ENCODE measurements at places on chromosomes 7 and 10.
A peak's percentile ranks its signal among the peaks of the same experiment; 100 is the strongest.

DNA sequence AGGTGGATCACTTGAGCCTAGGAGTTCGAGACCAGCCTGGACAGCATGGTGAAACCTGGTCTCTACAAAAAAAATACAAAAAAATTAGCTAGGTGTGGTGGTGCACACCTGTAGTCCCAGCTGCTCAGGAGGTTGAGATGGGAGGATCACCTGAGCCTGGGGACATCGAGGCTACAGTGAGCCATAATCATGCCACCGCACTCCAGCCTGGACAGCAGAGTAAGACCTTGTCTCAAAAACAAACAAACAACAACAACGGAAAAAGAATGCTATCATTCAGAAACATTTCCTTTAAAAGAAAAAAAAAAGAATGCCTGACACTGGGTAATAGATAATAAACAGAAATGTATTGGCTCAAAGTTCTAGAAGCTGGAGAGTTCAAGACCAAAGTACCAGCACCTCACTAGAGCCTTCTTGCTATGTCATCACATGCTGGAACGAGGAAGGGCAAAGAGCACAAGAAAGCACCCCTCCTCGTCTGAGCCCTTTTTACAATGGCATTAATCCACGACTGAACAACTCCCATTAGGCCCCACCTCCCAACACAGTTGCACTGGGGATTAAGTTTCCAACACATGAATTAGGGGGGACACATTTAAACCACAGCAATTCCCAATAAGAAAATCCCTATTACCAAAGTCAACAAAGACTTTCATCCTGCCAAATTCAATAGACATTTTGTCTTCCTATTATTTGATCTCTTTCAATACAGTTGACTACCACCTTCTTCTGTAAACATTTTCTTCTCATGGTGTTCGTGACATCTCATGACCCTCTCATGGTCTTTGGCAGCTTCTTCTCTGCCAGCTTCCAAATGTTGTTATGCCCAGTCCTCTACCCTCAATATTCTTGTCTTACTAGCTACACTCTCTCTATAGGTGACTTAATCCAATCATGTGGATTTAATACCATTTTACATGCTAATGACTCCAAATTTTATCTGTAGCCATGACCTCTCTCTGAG, 20.0 kb downstream of the AKR1D1 start:
- no peak for DNase-seq

DNA sequence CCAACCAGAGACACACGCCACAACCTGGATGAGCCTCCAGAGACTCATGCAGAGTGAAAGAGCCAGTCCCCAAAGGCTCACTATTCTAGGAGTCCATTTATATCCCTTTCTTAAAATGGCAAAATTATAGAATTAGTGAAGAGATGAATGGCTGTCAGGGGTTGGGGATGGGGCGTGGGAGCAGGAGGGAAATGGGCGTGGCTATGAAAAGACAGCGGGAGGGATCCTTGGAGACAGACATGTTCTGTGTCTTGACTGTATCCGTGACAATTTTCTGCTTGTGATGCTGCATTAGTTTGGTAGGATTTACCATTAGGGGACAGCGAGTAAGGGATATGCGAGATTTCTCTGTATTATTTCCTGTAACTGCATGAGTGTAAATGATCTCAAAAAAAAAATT, 33.0 kb downstream of the FAM53B start:
- DNase-seq: peak; percentile 59

DNA sequence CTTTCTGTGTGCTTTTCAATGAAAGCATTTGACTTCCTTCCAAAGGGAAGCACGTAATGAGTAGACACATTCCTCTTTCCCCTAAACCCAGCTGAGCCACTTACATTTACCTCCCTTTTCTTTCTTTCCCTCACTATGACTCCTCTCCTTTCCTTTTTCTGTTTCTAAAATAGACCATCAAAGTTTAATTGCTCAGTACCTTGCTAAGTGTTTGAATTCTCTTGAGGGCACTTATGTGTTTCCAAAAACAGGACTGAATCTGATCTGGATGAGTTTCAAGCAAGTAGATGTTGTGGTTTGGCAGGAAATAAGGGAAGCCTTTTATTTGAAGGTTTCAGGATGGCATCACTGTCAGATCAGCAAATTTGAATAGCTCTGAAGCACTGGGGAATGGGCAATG, 396.2 kb downstream of the REEP3 start:
- peak; percentile 29 for DNase-seq

DNA sequence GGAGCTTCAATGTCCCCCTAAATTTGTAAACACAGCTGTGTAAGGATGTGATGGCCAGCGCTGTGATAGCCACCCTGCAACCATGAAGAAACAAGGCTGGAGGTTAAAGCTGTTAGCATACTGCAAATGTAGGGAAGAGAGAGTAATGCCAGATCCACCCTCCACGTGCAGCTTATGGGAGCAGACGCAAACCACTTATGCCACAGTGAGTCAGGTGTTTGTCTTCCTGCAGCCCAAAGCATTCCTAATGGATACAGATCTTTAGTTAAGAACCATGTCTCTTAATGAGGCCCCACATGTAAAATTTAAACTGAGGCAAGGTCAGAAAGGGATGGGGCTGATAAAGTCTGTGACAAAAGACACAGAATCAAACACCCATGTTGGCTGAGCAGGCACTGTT, 13.6 kb upstream of the MYL7 start:
- DNase-seq: no peak

GRCh38 chr7:135942614-135943013, 34.5 kb downstream of the MTPN start:
- DNase-seq: no peak

GRCh38 chr10:110059925-110060324, 52.1 kb downstream of the ADD3 start:
- no peak for DNase-seq

- DNase-seq: no peak
Observed at GRCh38 chr7:44223362-44224079, 22.7 kb downstream of the YKT6 start.

DNA sequence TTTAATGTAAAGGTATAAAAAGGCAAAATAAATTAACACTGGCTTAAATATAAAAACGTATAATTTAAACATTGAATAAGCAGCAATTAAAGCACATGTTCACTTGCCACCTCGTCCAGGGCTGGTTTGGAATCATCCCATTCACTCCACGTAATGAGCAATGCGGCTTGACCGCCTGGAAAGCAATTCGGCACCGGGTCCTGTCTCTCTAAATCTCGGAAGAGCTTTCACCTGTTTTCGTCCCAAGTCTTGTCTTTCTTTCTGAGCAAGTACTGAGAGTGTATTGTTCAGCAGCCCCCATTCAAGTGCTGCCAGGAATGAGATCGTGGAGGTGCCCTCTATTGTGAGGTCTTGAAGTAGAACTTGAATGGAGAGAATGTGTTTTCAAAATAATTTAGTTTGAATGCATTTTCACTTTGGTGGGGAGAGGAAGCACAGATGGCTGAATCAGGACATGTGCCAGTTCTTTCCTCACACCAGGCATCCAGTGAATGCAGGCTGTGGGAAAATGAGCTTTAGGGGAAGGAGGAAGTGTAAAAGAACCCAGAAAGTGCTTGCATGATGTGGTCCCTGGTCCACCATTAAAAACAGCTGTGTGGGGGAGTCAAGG, 515.2 kb downstream of the REEP3 start:
- DNase-seq: no peak

DNA sequence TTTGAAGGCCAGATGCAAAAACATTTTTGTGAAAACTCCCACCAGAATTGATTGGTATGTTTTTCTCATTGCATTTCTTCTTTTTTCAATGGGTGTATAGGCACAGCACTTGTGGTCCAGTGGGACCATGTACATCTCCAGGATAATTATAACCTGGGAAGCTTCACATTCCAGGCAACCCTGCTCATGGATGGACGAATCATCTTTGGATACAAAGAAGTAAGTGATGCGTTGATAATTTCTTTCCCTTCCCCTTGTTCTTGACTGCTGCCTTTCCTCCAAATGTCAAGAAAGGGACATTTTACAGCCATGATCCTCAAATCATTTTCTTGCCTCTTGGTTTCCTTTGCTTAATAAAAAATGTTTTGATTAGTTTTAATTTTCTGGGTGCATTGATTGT, 331.5 kb downstream of the PLXDC2 start:
- DNase-seq: no peak

GRCh38 chr7:42227936-42228591, 8.9 kb downstream of the GLI3 start:
- DNase-seq: no peak

DNA sequence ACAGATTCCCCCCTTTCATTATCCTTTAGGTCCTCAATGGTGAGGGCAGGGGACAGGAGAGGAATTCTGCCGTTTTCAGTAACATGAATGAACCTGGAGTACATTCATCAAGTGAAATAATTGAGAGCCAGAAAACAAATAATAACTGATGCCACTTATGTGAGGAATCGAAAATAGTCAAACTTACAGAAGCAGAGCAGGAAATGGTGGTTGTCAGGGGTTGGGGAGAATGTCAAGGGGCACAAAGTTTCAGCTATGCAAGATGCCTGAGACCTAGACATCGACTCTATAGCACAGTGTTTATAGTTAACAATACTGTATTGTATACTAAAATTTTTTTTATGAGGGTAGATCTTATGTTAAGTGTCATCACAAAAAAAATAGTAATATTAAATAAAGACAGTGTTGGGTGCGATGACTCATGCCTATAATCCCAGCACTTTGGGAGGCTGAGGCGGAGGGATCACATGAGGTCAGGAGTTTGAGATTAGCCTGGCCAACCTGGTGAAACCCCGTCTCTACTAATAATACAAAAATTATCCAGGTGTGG, 1219.8 kb downstream of the GATA3 start:
- peak; percentile 64 for DNase-seq

DNA sequence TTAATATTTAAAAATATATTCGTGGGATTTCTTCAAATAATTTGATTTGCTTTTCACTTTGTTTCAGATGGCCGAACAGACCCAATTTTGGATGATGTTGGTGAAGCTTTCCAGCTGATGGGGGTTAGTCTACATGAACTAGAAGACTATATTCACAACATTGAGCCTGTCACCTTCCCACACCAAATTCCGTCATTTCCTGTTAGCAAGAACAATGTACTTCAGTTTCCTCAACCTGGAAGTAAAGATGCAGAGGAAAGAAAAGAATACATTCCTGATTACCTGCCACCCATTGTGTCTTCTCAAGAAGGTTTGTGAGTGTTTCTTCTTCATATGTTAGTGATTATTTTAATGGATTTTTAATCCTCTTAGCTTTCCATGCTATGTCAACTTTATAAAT, 5.9 kb downstream of the TAF3 start:
- no peak for DNase-seq

DNA sequence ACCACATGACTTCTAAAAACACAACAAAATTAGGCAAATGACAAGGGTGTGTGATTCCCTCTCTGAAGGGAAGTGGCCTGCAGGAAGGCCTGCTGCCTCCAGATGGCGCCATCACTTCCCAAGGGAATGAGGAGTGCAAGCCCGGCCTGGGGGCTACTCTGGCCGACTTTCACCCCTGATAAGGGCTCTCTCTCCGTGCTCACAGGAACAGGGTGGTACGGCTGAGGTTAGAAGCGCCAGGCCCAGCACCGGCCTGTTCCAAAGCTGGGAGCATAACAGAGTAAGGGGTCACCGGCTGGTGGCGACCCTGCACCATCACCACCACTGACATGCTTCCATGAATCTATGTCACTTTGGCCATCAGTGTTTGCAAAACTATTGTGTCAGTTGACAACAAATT, 13.1 kb downstream of the RBP3 start:
- no peak for DNase-seq

GRCh38 chr10:24209946-24210491, 1.1 kb downstream of the KIAA1217 start:
- no peak for DNase-seq

GRCh38 chr7:10299384-10299783, 674.3 kb upstream of the PHF14 start:
- DNase-seq: no peak

GRCh38 chr10:24962995-24963394, 10.6 kb upstream of the PRTFDC1 start:
- DNase-seq: no peak

DNA sequence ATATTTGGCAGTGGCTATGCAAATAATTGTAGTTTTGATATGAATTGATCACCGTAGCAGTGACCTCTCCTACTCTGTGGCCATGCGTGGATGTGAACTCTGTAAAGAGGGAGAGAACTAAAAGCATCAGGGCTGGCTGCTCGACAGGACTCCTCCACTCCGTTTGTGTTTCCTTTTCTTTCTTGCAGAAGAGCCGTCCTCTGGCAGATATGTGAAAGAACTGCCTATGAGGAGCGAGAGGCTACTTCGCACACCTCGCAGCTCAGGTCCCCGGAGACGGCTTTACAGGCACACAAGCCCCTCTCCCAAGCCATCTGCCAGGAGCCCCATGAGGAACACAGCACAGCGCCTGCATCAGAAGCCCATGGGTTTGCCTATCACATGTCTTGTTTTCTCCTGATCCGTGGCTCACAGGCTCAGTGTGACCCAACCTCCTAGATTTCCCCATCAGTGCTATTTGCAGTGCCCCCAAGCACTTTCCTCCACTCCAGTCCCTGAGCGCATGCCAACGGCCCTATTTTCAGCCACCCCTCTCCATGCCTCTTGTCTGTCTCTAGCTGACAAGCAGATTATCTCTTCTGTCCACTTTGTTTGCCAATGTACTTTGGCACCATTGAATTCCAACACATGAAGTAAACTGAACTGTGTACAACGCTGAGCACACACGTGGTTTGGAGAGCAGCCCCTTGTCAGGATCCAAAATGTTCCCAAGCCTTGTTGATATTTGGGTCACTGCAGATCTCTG, 164.3 kb upstream of the AKR1E2 start:
- DNase-seq: no peak

- DNase-seq: no peak
Observed at GRCh38 chr10:67663449-67664087, 32.4 kb downstream of the CTNNA3 start.

DNA sequence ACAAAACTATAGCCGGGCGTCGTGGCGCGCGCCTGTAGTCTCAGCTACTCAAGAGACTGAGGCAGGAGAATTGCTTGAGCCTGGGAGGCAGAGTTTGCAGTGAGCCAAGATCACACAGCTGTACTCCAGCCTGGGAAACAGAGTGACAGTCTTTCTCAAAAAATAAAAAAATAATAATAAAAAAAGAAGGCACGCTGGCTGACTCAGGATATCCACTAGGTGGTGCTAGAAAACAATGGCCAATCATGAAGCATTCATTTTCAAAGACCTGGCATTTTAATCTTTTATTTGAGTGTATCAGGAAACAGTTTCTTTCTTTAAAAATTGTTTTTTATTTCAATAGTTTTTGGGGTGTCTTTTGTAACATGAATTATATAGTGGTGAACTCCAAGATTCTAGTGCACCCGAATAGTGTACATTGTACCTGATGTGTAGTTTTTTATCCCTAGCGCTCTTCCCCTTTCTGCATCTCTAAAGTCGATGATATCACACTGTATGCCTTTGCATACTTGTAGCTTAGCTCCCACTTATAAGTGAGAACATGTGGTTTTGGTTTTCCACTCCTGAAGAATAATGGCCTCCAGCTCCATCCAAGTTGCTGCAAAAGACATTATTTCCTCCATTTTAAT, 88.6 kb downstream of the LYZL1 start:
- DNase-seq: peak; percentile 18

Measured in foreskin melanocyte (primary cell).